Neuronal stem cell (in vitro differentiated cells): ENCODE measurements at places on chromosomes 6 and 20.

DNA sequence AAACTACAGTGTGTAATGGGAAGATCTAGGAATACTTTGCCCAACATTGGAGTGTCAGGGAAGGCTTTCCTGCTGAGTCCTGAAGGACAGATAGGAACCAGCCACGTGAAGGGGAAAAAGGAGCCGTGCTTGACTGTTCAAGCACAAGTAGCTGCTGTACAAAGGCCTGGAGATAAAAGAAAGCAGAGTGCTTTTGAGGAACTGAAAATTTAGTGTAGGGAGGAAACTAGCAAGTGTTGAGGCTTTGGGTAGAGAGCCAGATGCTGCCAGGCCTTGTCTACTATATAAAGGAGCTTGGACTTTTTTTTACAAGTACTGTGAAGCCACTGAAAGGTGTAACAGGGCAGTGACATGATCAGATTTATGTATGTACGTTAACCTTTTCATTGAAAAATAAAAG is 39.0 kb downstream of the DSE start:
- DNase-seq: no peak

DNA sequence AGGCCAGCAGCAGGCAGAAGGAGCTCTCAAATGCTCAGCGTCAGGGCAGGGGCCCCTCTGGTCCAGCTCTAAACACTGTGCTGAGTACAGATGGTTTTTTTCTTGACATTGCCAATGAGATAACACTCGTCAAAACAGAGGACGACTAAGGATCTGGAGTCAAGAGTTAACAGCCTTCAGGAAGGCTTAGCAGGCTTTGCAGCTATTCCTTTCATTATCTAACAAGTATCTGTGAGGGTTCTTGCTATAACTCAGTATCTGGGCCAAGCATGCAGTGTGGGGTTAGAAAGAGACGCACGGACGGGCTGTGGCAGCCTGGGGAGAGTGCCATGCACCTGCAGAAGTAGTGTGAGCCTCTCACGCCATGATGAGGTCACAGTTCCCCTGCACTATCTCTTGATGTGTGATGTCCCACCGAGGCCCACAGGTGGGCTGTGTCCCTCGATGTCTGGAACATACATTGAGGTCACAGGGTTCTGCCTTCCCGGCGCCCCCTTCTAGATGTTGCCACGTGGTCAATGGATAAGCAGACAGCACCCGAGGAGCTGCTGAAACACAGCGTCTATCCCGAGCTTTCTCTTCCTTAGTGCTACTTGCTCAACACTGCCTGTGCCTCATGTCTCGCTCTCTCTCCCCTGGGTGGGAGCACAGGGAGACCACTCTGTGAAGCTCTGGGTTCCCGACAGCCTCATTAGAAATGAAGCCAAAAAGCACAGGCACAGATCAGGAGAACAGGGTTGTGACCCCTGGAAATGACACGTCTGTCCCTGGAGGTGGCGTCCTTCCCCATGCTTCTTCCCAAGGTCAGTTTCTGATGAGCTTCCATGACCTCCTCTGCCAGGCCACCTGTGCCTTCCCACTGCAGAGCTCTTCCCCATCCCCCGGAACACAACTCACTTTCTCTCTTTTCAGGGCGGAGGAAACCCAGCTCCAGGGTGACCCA is 85.5 kb upstream of the RPS6KA2 start:
- DNase-seq: no peak

DNA sequence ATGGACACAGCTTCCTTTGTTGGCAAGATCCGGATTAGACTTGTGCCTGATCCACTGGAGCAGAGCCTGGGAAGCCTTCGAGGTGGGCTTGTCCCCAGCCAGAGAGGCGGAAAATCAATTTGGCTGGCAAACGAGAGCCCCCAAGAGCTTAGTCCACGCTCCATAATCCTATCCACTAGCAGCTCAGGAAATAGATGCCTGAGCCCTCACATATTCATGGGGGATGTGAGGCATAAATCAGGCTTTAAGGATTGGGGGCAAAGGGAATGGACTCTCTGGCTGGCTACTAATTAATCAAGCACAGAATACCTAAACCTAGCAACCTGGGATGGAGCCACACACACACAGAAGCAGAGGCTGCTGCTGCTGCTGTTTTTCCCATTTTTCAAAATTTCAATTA is 137.9 kb downstream of the PKHD1 start:
- DNase-seq: peak; percentile 23

DNA sequence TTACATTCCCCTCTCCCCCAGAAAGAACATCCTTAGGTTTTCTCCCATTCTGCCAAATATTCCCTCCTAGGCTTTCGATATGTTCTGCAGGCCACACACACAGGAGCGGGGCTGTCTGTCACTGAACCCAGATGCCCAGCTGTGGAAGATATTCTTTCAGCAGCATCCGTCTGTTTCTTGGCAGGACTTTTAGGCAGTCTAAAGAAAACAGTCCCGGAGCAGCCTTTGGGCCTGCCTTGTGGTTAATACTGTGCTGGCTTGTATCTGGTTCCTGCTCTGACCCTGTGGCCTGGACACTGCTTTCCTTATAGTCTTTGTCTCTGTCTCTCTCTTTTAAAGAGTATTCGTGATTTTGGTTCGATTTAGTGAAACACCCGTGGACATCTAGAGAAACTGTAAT is 94.6 kb upstream of the SUPT3H start:
- no peak for DNase-seq

- no peak for DNase-seq
Observed at GRCh38 chr6:45921691-45922281, 93.9 kb downstream of the CLIC5 start.

- no peak for DNase-seq
Observed at GRCh38 chr20:26276554-26277210, 580.0 kb upstream of the ZNF337 start.

DNA sequence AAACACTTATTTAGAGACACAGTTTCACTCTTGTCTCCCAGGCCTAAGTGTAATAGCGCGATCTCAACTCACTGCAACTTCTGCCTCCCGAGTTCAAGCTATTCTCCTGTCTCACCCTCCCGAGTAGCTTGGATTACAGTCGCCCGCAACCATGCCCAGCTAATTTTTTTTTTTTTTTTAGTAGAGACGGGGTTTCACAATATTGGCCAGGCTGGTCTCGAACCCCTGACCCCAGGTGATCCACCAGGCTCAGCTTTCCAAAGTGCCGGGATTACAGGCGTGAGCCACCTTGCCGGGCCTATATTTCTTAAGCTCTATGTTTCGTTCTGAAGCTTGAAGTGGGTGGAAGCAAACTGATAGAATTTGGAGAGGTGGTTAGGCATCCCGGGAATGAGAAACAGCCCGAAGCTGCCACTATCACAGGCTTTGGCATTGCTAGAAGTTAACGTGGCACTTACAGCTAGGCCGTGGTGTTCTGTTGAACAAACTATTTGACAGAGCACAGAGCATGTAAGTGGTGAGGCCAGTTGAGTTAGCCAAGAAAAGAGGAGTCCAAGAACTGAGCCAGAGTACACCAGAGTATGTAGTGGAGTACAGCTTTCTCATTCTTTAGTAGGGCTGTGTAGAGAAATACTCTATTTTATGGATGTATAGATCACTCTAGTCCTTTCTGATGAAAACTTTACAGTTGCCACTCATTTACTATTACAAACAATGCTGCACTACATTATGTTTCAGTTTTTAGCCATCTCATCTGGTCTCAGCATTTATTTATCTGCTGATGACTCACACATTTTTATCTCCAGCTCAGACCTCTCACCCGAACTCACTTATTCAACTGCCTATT is 62.0 kb upstream of the HFE start:
- no peak for DNase-seq

DNA sequence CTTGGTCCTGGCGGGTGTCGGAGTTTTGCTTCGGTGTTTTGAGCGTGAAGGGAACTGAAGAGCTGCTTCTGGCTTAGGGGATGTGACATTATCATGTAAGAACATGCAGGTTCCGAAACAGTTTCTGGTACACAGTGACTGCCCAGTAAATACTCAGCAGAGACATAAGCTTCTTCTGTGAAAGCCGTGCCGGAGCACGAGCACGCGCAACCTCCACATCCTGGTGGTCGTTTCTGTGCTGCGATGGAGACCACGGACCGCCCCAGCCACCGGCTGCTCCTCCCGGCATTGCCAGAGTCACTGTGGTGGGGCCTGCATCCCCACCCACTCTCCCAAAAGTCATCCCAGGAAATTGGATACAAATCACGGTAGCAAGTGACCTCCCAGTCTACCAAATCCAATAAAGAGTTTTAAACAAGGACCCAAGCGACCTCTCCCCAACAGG is 18.7 kb downstream of the KIF25 start:
- DNase-seq: no peak

DNA sequence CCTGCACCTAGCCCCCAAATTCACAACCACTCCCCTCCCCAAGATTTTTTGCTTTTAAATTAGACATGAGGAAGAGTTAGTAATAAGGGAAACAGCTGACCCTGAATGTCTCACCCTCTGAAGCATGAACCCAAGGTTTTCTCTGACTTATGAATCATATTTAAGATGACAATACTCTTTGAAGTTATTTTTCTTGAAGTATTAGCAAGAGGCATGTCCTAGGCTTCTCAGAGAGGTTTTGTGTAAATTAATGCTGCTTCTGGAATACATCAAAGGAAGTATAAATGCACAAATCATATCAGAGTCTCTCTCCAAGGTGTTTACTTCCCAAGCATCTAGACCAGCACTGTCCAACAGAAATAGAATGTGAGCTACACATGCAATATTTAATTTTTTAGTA is 408.1 kb upstream of the MARCKS start:
- no peak for DNase-seq

- DNase-seq: no peak
Observed at GRCh38 chr6:139534472-139535115, 160.1 kb upstream of the CITED2 start.

DNA sequence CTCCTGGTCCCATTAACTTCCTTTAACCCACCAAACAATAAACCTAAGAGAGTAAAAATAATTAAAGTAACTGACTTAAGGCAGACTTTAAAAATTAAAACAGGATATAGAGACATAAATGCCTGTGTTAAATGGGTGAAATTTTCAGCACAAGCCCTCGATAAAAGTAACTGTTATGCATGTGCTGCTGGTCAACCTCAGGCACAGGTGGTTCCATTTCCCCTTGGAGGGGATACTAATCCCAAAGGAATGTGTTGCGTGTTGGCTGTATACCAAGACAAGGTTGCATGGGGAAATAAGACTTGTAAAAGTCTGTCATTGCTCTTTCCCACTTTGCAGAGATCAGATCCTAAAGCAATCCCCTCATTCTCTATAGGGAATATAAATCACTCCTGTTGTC is 25.8 kb downstream of the HLA-A start:
- DNase-seq: no peak

DNA sequence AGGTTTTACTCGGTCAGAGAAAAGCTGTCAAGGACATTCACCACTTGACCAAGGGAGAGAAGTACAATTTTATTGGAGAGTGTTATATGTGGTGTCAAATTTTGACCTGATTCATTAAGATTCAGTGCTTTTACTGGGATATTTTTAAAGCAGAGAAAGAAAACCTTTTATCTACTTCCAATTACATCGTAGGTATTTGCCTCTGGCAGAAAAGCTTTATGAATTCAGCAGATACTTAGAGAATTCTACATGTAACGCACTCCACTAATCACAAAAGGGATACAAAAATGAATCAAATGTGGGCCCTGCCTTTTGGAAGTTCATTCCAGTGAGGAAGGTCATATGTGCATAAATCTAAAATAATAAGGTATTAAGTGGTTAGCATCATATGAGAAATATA is 133.7 kb downstream of the STXBP5 start:
- no peak for DNase-seq

- no peak for DNase-seq
Observed at GRCh38 chr6:45872827-45873365, 142.8 kb downstream of the CLIC5 start.

- no peak for DNase-seq
Observed at GRCh38 chr20:36967636-36968035, 16.1 kb upstream of the SAMHD1 start.

DNA sequence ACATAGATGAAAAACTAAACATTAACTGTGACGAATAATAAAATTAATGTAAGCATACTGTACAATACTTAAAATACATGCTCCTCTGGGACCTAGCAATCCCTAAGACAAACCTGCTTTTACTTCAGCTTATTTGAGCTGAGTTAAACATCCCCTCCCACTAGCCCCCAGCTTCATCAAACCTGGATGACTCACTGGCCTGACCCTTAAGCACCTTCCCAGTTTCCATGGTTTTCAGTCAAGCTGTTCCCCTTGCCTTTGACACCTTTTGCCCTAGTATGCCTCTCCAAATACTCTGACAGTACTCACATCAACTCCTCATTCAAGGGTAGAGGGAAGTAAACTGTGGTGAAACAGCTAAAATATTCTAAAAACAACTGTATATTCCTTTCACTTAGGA is 4.2 kb downstream of the ELOVL4 start:
- DNase-seq: no peak

- DNase-seq: no peak
Observed at GRCh38 chr6:109824105-109824504, 133.0 kb downstream of the FIG4 start.

DNA sequence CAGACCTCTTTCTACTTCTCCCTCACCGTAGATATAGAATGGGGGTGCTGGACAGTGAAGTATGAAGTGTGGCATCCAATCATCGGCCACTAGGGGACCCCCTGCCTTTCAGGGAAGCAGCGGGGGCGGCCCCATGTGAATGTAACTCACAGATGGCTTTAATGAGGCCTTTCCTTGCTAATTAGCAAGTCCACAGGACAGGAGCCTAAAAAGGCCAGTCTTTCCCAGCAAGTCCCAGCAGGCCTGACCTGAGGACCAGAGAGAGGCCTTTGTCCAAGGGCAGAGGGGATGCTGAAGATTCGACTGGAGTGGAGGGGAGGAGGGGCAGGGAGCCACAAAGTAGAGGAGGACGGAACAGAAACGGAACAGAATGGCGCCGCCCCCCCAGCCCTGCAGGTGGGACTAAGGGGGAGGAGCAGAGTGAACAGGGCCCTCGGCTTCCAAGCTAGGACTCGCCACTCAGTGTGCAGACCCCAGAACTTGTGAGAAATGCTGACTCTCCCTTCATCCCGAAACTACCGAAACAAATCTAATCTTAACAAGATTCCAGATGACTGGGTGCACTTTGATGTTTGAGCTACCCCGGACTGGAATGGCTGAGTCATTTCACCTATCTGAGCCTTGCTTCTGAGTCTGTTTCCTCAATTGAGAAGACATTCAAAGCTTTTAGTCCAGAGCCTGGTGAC is 5.8 kb downstream of the C6orf132 start:
- DNase-seq: peak; percentile 84

DNA sequence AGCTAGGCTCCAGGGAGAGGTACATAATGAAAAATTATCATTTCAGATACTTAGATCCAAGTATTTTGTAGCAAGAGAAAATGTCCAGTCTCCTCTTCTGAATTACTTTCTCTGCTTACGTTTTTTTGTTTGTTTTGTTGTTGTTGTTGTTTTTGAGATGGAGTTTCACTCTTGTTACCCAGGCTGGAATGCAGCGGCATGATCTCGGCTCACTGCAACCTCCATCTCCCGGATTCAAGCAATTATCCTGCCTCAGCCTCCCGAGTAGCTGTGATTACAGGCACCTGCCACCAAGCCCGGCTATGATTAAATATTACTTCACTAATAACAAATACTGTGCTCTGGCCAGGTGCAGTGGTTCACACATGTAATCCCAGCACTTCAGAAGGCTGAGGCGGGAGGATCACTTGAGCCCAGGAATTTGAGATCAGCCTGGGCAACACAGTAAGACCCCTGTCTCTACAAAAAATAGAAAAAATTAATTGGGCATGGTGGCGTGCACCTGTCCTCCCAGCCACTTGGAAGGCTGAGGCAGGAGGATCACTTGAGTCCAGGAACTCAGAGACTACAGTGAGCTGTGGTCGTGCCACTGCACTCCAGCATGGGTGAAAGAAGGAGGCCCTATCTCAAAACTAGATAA is 155.0 kb upstream of the JARID2 start:
- no peak for DNase-seq
